Suppressor macrophage treated with lipopolysaccharide for 4 hours (primary cell): ENCODE measurements at places on chromosomes 11 and 22.
A peak's percentile ranks its signal among the peaks of the same experiment; 100 is the strongest.

GRCh38 chr11:125519860-125520834, 24.1 kb upstream of the FEZ1 start:
- peak; percentile 6 for DNase-seq

DNA sequence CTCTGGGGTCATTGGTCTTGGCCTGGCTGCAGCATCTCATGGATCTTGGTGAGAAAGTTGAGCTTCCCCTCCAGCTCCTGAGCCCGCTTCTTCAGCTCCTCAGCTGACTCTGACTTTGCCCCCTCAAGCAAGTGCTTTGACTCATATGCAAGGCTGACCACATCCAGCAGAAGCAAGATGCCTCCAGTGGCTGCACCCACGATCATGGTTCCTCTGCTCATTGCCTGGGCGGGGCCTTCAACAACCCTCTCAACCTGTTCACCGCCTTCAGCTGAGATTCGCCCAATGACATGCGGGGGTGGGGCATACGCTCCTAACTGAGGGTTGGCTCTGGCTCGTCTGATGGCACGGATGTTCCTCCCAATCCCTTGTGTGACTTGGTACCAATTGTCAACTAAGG, 11.9 kb downstream of the APOL2 start:
- DNase-seq: peak; percentile 28

GRCh38 chr11:70243912-70244652, 26.4 kb upstream of the PPFIA1 start:
- DNase-seq: no peak

- DNase-seq: no peak
Observed at GRCh38 chr11:13061294-13061990, 52.3 kb downstream of the RASSF10 start.

- DNase-seq: peak; percentile 38
Observed at GRCh38 chr22:39530692-39531331, 1.7 kb downstream of the RPS19BP1 start.

DNA sequence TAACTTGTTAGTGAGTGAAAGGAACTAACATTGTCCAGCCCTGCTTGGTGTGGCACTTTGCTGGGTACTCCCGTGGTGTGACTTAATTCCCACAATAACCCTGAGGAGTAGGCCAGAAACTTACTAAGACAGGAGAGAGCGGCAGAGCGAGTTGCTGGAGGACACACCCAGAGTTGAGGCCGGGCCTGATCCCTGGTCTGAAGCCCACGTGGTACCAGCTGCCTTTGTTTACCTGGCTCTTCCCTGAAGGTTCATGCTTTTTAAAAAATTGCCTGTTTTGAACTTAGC, 594 bp downstream of the MPST start:
- peak; percentile 22 for DNase-seq

GRCh38 chr11:45444796-45445195, 158.7 kb upstream of the SYT13 start:
- DNase-seq: peak; percentile 29

DNA sequence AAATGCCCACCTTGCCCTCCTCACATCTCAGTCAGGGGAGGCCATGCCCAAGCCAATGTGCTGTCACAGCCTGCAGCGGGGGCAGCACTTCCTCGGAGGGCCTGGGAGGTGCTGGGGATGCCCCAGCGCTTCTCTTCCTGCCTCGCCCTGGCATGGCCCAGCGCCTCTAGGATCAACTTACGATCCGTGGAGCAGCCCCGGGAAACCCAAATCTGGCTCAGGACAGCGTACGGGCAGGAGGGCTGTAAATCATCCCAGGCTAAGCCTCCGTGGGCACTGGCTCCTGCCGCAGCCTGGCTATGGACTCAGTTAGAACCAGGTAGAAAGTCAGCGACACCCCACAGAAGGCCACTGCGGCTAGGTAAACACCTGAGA, 60.9 kb upstream of the EMID1 start:
- no peak for DNase-seq

DNA sequence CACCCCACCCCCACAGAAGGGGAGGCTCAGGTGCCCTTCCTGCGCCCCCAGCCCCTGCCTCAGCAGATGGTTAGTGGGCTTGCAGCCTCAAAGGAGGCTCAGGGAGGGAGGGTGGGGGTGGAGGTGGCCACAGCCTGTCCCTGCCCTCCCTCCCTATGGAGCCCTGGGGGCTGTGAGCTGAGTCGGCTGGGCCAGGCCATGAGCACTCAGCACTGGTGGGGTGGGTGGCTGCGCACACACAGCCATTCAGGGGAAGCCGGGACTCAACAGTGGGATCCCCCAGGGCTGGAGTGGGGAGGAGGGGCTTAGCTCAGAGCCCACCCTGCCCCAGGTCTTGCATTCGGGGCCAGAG, 50.2 kb downstream of the FLRT1 start:
- no peak for DNase-seq

GRCh38 chr11:64647019-64647779, 56.2 kb downstream of the SLC22A12 start:
- no peak for DNase-seq

DNA sequence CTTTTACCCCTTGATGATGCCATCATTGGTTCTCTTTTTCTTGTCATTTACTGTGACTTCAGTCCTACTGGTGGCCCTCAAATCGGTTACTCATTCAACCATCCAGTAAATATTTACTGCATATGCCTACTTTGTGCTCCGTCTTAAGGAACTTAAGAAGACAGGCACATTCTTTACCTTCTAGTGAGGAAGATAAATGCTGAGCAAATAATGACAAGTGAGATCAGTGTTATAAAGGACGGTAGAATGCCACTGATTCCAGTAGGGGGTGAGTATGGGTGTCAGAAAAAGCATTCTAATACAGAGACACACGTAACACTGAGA, 1.6 kb downstream of the ANKRD42 start:
- DNase-seq: peak; percentile 54

DNA sequence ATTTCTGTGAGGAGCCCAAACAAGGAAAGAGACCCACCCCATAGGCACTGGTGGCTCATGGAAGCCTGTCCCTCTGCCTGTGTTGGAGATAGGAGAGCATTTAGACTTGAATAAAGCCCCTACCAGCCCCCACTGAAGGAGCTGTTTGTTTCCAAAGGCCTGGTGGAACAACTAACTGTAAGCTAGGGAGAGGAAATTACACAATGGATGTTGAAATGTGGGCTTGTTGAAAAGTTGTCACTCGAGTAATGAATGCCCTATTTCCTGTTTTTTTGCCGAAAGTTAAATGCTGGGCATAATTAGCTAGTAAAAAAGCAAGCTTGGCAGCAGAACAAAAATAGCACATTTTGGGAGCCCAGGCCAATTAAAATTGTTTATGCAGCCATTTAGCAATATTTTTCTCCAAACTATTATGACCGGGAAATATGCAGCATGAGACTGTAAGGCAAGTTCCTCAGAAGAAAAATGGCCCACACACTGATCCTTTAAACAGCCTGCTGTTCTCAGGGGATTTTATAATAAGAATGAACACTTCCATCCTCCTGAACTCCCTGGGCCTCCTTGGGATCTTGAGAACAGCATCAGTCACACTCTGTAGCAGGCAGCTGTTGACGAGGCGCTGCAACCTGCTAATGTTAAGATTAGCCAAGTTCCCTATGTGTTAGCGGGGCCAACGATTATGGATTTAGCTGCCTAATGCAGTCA, 38.6 kb upstream of the LMO2 start:
- DNase-seq: peak; percentile 94

GRCh38 chr22:46373159-46373558, 37.6 kb downstream of the TRMU start:
- DNase-seq: no peak

DNA sequence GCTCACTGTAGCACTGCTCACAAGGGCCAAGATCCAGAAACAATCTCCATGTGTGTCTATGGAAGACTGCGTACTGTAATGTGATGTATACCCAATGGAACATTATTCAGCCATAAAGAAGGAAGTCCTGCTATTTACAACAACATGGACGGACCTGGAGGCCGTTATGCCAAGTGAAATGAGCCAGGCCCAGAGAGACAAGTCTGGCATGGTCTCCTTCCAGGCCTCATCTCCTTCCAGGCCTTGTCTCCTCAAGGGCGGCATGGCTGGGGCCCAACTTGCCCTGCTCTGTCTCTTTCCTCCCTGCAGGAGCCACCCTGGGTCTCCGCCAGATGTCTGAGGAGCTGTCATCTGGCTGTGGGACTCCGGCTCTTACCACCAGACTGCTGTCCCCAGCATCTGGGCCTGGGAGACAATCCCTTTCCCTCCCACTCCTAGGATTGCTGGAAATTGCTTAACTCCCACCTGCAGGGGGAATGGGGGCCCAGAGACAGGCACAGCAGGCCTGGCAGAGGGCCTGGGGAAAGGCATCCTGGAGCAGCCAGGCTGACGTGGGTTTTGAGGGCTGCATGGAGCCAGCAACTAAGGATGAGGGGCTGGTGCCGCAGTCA, 1326.6 kb downstream of the TBC1D22A start:
- no peak for DNase-seq
